Astrocyte (in vitro differentiated cells and primary cell): ENCODE measurements at places on chromosomes 5 and 9. TPM values are rescaled to one million over a fixed set of nuclear protein-coding genes. Genes with fewer than 3 reads are reported as not detected.
A peak's percentile ranks its signal among the peaks of the same experiment; 100 is the strongest.

Gene PTPRD
- total RNA-seq: 84.0 and 88.1 TPM in 2 replicates

DNA sequence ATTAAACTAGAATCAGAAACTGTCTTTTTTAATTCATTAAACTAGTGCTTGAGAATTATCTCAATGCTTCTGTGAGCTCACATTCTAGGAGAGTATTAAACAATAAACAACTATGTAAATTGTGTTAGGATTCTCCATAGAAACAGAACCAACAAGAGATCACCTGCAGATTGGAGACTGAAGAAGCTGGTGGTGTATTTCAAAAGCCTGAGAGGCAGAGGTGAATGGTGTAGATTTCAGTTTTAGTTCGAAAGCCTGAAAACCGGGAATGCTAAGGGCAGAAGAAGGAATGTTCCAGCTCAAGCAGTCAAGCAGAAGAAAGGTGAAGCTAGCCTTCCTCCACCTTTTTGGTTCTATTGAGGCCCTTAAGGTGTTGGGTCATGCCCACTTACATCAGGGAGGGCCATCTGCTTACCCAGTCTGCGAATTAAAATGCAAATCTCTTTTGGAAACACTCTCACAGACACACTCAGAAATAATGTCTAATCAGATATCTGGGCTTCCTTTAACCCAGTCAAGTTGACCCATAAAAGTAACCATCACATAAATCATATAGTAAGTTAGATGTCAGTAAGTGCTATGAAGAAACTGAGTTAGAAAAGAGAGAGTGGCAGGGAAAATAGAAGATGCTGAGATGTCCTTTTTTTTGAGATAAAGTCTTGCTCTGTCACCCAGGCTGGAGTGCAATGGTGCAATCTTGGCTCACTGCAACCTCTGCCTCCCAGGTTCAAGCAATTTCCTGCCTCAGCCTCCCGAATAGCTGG, 291.5 kb downstream of the ARRDC3 start:
- no peaks in the 10 kb centered on the region for H3K27me3 ChIP-seq
- no peaks in the 10 kb centered on the region for H3K4me1 ChIP-seq
- H3K4me3 ChIP-seq: no peak overlapping the region
- H3K36me3 ChIP-seq: no peaks in the 10 kb centered on the region

- no peaks in the 10 kb centered on the region for H3K36me3 ChIP-seq
- no peak overlapping the region for H3K27ac ChIP-seq
- DNase-seq: no peak
- H3K4me3 ChIP-seq: no peak overlapping the region
- peaks cover 58% of the 10 kb centered on the region for H3K27me3 ChIP-seq
Measured at GRCh38 chr9:97934321-97935115, 3.5 kb downstream of the HEMGN start.

DNA sequence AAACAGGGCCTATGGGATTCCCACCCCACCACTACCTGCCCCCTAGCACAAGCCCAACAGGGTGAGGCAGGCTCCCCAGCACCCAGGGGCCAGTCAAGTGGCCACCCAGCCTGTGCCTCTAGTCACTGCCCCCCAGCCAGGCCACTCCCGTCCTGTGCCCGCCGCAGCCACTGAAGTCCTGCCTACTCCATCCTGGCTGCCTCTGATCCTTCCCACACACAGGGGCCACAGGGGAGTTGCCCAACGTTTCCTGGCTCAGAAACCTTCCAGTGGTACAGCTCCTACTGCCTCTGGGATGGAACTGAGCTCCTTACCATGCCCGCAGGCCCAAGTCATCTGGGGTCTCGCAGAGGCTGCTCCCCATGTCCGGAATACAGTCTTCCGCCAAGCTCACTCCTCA, 70.2 kb upstream of the STXBP1 start:
- H3K27ac ChIP-seq: peak overlapping the region; percentile 48
- no peak overlapping the region for H3K4me3 ChIP-seq
- H3K36me3 ChIP-seq: no peaks in the 10 kb centered on the region
- peaks cover 87% of the 10 kb centered on the region for H3K4me1 ChIP-seq
- no peak for DNase-seq
